Occipital lobe (tissue), 3 donors: ENCODE measurements at places on chromosomes 7 and 10. TPM values are rescaled to one million over a fixed set of nuclear protein-coding genes. Genes with fewer than 3 reads are reported as not detected.

The DPY19L1 gene
- total RNA-seq, result 88.0 TPM

The CHRM2 gene
- 9.4 TPM for total RNA-seq

- no peak for DNase-seq
Observed at GRCh38 chr10:116990276-116990800, 14.6 kb downstream of the SHTN1 start.

The LDB1 gene
- 70.8 TPM for total RNA-seq

The NPSR1 gene
- not detected for total RNA-seq

DNA sequence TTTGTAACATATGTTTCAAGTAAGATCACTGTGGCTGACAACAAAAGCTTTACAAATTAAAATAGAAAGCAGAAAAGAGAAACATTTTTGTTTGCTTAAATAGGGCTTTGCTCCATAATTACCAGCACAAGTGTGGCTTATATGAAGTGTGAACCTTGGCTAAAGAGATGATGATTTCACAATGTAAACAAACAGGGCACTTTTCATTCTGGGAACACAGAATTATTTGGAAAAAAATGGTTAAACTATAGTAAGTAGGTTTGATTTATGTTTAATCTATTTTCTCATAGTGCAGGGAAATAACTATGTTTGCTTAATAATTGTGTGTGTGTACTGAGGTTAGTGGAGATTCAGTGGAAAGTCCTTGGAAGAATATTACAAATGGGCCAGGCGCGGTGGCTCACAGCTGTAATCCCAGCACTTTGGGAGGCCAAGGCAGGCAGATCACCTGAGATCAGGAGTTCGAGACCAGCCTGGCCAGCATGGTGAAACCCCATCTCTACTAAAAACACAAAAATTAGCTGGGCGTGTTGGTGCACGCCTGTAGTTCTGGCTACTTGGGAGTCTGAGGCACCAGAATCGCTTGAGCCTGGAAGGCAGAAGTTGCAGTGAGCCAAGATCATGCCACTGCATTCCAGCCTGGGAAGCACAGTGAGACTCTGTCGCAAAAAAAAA lies 19.1 kb upstream of the OTUD1 start:
- no peak for DNase-seq

GRCh38 chr7:138630059-138630610 lies 71.0 kb downstream of the SVOPL start:
- no peak for DNase-seq

The CDC14C gene
- 0.31 TPM for total RNA-seq

DNA sequence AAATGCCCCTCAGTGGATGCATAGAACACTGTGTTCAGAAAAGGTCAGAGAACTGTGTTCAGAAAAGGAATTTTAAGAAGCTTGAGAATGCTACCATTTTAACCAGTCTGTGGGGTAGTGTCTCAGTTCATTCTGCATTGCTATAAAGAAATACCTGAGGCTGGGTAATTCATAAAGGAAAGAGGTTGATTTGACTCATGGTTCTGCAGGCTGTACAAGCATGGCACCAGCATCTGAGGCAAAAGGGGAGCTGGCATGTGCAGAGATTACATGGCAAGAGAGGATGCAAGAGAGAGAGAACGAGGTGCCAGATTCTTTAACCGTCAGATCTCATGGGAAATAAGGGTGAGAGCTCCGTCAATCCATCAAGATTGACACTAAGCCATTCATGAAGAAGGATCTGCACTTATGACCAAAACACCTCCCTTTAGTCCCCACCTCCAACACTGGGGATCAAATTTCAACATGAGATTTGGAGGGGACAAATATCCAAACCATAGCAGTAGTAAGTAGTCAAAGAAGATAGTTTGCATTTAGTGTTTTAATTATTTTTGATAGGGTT lies 119.8 kb downstream of the FAM107B start:
- DNase-seq, result no peak

- DNase-seq, result no peak
Observed at GRCh38 chr10:35208536-35208935, 81.9 kb downstream of the CREM start.

DNA sequence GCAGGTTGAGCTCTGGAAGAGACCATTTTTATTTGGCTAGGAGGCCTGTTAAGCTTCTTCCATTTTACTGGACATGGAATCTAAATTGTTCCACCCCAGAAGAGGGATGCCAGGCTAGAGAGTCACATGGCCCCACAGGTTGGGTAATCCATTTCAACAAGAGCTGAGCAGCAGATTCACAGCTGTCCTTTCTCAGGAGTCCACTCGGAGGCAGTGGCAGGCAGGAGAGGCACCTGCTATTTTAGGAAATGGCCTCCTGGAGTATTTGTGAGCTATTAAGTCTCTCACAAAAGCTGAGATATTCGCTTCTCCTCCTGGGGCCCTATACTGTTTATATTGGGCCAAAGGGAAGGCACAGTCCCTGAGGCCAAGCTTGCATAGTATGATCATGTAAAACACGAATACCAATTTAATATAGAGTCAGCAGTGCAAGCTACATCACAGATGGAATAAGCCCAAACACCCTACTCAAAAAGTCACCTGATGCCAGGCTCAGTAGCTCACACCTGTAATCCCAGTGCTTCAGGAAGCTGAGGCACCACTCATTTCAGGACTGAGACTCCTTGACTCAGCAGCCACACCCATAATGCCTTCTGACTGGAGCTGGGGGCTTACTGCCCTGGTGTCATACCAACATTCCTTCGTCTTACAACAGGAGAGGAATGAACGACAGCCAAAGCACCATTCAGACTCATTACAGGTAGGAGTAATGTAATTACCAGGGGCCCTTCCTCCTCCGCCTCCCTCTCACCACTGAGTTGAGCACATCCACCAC lies 124.1 kb downstream of the LMBR1 start:
- DNase-seq, result no peak

- DNase-seq, result no peak
Observed at GRCh38 chr10:126738001-126738400, 67.5 kb upstream of the C10orf90 start.

The CPVL gene
- 69.9 TPM for total RNA-seq

- no peak for DNase-seq
Observed at GRCh38 chr7:36298106-36298505, 91.6 kb upstream of the ANLN start.

The ZC3HAV1 gene
- 5.9 TPM for total RNA-seq

DNA sequence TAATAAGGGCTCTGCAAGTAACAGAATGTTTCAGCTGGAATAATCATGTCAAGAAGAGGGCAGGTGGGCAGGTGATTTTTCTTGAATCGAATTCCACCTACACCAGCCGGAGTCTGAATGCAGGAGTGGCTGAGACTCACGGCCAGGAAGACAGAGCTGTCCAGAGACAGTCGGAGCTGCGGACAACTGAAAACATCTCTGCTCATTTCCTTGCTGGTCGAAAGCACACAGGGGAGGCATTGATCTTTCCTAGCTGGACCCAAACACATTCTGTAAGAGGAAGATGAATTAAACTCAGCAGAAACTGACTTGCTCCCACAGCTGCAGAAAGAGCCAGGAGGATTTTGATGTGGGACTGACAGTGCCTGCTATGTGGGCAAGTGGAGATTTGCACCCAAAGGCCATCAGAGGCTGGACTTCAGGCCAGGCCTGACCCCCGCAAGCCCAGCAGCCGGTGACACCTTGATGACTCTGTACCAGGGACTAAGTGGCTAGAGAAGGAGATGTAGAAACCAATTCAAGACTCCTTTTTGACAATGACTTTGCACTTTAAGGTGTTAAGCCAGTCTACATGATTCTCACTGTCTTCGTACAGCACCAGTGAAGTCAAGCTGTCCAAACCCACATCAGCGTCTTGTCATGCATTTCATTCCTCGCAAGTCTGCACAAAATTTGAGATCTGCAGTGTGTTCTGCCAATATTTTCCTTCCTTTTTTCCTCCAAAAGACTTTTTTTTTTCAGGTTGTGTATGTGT lies 169.4 kb downstream of the TEX36 start:
- DNase-seq, result no peak

- DNase-seq, result no peak
Observed at GRCh38 chr10:77456414-77456813, 181.2 kb downstream of the KCNMA1 start.

The CPEB3 gene
- 22.0 TPM for total RNA-seq

DNA sequence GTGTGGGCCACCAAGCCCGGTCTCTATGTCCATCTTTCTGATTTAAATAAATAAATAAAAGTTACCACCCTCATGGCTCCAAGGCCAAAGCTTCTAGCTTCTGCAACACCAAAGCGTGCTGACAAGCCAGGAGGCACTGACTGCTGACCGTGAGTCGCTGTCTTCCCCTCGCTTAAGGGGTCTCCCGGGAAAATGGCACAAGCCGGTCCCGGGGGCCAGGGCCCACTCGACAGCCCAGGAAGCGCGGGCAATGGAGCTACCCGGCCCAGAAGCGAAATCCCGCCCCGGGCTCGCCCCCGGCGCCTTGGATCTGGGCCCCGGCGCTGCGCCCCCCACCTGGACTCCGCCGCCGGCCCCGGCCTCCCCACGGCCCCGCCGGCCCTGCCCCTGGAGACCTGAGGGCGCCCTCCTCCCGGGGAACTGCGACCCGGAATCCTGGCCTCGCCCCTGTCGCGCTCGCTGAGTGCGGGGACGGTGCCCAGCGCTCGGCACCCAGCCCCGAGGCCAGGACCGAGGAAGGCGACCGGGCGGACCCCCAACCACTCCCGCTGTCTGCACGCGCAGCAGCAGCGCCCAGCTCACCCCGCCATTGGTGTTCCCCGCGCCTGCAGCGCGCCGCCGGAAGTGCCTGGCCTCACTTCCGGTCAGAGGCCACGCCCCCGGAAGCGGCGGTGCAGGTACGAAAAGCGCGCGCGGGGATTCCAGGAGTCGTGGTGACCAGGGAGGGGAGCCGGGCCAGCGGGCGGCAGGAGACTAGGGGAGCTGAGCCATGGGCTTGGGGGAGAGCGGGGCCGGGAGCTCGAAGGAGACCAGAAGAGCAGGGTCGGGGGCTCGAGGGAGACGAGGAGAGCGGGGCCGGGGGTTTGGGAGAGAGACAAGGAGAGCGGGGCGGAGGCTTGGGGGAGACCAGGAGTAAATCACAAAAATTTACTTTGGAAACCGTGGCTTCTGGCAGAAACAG lies at the start of the genes MRM2 and NUDT1:
Gene MRM2 (minus strand): TSS at position 626 of the 961 bp plus-strand sequence. CDS start 36 bp downstream, at position 590.
Gene NUDT1 (plus strand): TSS at position 647 of the 961 bp plus-strand sequence. CDS start 2,349 bp downstream, outside the sequence.
- DNase-seq, result peak; percentile 75

DNA sequence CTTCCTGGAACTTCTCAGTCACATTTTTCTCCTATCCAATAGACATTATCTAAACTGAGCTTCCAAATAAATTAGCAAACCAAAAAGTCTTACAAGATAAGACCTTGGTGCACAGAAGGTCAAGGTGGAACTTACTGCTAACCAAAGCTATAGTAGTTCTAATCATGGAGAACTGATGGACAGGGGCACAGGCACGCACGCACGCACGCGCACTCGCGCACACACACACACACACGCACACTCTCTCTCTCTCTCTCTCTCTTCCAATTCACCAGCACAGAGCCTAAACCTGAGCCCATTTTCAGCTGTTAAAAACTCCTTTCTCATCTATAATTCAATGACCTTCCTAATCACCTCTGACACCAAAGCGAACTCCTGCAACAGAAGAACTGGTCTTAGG lies 7.5 kb downstream of the FGFR2 start:
- DNase-seq, result no peak

DNA sequence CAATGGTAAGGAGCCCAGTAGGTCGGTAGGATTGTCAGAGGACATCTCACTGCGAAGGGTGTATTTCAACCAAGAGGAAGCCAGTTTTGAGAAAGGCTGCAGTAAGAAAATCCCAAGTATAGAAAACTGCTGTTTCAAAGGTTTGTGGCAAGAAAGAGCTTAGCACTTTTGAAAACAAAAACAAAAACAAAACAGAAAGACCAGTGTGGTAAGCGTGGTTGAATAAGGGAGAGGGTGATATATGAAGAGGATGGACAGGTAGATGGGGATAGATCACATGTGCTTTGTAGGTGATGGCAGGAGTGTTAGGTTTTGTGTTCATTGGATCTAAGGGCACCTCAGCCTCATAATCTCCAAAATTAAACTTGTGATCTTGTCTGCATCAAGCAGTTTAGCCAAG lies 141.6 kb upstream of the WNT16 start:
- no peak for DNase-seq

The ABCB4 gene
- 0.47 TPM for total RNA-seq

DNA sequence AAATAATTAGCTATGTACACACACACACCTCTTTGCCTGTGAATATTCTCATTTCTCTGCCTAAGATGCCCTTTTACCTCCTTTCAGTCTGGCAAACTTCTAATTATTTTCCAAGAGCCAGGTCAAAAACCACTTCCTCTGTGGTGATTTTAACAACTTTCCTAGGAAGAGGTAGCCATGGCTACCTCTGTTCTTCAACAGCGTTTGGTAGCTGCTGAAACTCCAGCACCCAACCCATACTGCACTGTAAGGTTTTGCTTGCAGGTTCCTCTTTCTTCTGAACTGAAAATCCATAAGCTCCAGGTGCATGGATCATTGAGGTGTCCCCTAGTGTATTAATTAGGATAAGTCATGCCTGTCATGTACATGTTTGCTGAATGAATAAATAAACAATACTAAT lies 25.6 kb downstream of the NRCAM start:
- DNase-seq, result no peak

The CPA2 gene
- total RNA-seq, result not detected

The NKX2-3 gene
- not detected for total RNA-seq

The PVRIG gene
- not detected for total RNA-seq

DNA sequence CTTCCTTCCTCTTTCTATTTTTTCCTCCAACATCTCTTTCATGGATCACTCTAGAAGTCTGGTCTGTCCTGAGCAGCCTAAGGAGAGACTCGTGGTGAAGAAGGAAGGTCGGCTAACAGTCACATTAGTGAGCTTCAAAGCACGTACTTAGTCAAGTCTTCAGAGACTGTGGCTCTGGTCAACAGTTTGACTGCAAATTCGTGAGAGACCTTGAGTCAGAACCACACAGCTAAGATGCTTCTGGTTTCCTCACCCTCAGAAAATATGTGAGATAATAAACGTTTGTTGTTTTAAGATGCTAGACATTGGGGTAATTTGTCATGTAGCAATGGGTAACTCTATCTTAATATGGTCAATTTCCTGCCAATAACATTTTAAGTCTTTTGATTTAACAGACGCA lies 126.2 kb upstream of the LRRN3 start:
- DNase-seq, result no peak

DNA sequence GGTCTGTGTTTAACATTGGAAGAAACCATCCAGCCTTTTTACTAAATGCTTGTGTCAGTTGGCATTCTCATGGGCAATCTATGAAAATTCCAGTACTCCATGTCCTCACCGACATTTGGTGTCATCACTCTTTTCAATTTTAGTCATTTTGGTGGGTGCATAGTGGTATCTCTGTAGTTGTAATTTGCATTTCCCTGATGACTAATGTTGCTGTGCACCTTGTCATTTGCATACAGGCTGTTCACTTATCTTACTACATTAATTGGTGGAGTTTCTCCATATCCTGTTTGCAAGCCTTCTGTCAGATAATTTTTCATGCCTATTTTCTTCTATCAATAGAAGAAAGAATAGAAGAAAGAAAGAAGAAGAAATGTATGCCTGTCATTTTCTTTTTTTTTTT lies 73.7 kb downstream of the PLPP4 start:
- DNase-seq, result no peak

GRCh38 chr10:123942114-123942861 lies 50.7 kb upstream of the CPXM2 start:
- DNase-seq, result no peak

The PRLHR gene
- 4.1 TPM for total RNA-seq

The ADRA2A gene
- total RNA-seq, result 15.9 TPM
